Activated CD4-positive, alpha-beta T cell treated with anti-CD3 and anti-CD28 coated beads, Interleukin-10, Interleukin-2, amounts not matched to agents 100 ng/mL and 50 ng/mL, durations not matched to agents 16 hours and 8 hours (primary cell): ENCODE measurements at places on chromosomes 2 and 18.
A peak's percentile ranks its signal among the peaks of the same experiment; 100 is the strongest.

- no peak for DNase-seq
Measured at GRCh38 chr2:224062481-224063297, 23.6 kb upstream of the SERPINE2 start.

DNA sequence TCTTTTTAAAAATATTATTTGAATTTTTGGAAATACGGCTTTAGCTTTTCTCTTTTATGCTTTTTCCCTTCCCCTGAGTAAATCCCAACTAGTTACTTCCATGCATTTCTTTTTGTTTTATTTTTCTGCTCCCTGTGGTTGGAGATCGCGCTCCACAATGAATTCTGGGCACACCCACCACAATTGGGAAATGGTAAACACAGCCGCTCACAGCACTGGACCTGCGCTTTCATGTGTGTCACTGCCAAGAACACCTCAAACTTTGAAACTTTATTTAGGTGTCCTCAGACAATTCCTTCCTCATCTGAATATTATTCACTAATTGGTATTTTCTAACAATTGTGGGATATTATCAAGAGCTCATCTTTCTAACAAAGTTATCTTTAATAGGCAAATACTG, 82.8 kb upstream of the TMEM18 start:
- DNase-seq = no peak

- DNase-seq = no peak
Measured at GRCh38 chr2:12348216-12348615, 368.5 kb upstream of the TRIB2 start.

DNA sequence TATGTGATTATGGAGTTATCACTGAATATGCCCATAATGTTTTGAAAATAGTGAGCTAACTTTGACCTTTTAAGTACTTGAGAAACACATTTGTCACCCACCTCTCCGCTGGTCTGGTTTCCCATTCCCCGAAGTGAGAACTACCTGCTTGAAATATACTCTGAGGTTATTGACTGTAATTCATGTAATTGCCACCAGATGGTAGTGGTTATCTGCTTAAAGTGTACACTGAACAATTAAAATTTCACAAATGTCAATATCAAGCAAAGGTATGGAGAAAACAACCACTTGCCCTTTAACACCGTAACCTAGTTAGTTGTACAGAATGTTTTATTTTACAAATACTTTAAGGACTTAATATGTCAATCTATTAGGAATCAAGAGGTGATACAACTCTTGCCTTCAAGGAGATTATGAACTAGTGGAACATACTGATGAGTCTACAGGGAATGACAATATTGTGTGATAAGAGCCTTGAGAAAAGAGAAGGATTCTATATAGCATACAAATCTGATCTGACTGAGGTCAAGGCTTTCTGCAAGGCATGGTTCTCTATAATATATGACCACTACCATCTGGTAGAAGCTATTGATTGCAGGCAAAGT, 316.8 kb upstream of the KCNH7 start:
- peak; percentile 14 for DNase-seq

DNA sequence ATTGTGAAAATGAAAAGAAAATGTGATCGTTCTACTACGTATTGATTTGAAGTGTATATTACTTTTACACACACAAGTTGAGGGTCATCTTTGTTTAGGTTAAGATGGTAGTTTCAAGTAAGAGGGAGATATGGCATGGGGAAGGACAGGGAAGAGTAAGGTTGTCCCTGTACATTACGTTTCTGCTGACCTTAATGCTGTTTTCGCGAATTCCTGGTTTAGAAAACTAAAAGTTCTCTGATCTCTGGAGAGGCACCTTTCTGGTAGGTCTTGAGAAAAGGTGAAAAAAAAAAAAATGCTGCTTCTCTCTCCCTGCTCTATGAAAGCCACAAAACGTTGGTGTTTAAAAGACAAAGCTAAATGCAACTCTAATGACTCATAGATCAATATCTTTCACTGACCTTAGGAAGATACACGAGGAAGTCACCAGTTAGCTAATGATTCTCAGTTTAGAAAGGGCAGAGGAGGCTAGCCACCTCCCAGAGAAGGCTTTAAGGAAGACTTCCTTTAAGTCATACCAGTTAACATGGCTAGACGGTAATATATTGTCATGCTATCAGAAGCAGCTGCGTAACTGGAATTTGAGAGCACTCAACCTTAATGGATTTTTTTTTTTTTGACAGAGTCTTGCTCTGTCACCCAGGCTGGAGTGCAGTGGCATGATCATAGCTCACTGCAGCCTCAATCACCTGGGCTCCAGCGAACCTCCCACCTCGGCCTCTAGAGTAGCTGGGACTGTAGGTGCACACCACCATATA, 13.2 kb downstream of the TXNDC2 start:
- peak; percentile 20 for DNase-seq

DNA sequence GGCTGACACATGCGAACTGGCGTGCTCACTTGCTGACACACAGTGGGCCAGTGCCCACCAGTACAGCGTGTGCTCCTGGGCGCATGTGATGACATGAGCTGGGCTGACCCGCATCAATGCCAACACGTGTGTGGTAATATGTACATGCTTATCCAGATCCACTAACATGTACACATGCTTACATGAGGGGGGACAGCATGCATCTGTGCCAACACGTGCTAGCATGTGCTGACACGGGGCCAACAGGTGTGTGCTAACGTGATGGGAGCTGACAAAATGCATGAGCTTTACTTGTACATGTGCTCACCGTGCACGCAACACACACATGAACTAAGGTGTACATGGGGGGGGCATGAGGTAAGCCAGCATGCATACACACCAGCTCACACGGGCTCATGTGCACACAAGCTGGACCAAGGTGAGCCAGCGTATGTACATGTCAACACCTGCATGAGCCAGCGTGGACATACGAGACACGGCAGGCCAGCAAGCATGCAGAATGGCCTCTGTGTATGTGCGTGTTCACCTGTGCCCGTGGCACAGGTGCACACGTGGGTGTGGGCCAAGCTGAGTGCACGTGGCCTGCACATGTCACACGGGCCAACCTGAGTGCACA, 28.5 kb downstream of the GPC1 start:
- no peak for DNase-seq

GRCh38 chr2:221726894-221727513, 154.9 kb upstream of the EPHA4 start:
- DNase-seq = no peak

DNA sequence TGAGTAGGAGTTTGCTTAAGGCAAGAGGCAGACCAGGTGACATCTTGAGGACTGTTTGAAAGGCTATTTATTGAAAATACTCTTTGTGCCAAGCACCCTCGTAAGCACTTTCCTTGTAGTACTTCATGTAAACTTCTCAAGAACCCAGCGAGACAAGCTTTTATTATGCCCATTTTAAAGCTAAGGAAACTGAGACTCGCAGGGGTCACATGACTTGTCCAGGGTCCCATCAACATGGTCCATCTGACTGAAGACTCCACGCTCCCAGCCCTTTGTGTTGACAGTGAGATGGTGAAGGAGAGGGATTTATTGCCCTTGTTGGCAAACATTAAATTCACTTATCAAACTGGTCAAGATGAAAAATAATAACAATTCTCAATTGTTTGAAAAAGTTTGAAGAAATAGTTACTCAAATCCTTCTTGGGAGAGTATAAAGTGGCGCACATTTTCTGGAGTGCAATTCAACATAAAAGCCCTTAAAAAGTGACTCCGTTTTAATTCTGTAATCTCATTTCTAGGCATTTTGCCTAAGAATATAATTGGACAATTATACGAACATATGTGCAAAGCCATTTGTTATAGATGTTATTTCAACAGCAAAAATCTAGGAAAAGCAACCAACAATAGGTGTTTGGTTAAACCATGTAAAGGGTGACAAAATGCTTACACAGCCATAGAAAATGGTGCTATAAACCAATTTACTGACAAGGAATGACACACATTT, 270.5 kb upstream of the NCKAP5 start:
- no peak for DNase-seq

DNA sequence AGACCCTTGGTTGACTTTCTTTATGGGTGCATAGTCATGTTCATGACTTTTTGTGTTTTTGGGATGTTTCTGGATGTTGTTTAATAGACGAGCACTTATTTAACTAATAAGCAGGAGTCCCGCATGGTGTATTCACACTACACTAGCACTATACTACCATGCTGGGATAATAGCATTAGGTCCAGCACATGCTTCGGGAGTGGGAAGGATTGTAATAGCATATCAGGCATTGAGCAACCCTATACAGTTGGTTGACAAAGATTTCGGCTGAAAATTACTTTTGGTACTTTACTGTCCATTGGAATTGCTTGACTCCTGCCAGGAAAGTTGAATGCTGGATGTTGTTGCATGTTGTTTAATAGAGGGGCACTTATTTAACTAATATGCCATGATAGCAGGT, 2.8 kb downstream of the SH3RF3 start:
- no peak for DNase-seq

GRCh38 chr2:23536326-23536725, 151.3 kb downstream of the KLHL29 start:
- DNase-seq = no peak

- no peak for DNase-seq
Measured at GRCh38 chr2:86703704-86704361, 16.3 kb upstream of the RMND5A start.

- DNase-seq = no peak
Measured at GRCh38 chr2:62475172-62476011, 30.6 kb downstream of the TMEM17 start.

DNA sequence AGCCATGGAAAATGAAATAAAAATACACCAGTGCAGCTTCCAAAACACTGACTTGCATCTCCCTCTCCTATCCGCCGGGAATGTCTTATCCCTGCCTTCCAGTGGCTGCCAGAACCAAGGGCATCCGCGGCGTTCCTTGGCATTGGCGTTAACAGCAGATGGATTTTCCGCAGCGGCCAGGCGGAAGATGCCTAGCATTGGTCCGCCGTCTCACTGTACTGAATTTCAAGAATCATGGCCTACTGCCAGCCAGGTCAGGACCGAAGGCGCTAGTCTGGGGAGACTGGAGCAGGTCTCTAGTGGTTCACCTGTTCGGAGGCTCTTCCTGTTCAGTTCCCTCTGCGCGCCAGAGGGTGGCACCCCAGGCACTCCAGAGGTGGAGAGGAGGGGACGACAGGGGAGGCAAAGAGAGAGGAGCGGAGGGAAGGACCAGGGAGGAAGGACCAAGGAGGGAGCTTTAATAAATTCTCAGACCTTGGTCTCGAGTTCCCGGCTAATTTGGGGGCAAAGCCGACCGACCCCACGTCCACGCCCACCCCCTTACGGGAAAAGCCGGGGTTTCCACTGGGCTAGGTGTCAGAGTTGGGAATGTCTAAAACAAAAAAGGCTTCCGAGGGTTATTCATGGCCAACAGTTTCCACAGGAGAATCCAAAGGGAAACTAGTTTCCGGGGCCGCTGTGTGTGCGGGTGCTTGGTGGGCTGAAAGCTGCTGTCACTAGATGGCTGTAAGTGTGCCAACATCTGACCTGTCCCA, 3.7 kb upstream of the BCL2L11 start:
- DNase-seq = peak; percentile 82

- DNase-seq = no peak
Measured at GRCh38 chr2:198928026-198928425, 529.7 kb downstream of the SATB2 start.

- no peak for DNase-seq
Measured at GRCh38 chr2:58650781-58651180, 409.7 kb upstream of the FANCL start.

GRCh38 chr18:23738575-23738974, 49.3 kb downstream of the LAMA3 start:
- no peak for DNase-seq

- DNase-seq = no peak
Measured at GRCh38 chr2:158130832-158131473, 29.3 kb downstream of the UPP2 start.

GRCh38 chr2:216201692-216202306, 92.7 kb downstream of the XRCC5 start:
- no peak for DNase-seq
